Chondrocyte (in vitro differentiated cells): ENCODE measurements at places on chromosomes 2 and 18.

DNA sequence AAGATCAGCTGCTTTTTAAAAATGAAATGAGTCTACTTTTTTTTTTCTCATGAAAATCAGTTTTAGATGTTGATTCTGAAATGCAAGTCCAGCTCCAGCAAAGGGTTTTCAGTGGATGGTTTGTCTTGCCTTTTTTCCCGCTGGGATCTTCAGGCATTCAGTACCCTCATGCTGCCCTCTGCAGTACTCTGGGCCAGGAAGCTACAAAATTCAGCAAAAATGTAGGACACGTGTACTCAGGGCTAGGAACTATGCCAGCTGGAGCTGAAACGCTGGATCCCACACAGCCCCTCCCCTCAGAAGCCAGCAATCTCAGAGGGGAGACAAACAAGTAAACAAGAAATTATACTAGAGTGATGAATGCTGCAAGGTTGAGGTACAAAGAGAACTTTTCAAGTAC, 97.3 kb downstream of the MMADHC start:
- no peak for DNase-seq

DNA sequence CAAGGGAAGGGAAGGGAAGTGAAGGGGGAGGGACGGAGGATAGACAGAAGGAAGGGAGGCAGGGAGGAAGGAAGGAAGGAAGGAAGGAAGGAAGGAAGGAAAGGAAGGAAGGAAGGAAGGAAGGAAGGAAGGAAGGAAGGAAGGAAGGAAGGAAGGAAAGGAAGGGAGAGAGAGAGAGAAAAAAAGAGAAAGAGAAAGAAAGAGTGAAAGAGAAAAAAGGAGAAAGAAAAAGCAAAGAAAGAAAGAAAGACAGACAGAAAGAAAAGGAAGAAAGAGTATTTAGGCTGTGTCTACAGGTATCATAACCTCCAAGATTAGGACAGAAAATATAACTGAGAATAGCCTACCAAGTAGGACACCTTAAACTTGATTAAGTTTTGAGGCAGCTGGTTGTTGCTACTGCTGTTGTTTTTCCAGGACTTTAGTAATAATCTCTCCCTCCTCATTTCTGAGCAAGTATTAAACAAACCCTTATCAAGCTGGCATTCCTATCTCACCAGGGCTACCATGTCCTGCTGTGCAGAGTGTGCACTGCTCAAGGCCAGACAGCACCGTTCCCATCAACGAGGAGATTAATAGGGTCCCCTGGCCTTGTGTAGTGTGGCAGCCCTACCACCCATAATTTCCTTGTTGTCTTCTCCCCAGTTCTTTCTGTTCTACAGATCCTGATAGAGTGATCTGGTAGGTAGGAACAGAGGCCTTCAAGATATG, 90.5 kb upstream of the FHL2 start:
- no peak for DNase-seq

DNA sequence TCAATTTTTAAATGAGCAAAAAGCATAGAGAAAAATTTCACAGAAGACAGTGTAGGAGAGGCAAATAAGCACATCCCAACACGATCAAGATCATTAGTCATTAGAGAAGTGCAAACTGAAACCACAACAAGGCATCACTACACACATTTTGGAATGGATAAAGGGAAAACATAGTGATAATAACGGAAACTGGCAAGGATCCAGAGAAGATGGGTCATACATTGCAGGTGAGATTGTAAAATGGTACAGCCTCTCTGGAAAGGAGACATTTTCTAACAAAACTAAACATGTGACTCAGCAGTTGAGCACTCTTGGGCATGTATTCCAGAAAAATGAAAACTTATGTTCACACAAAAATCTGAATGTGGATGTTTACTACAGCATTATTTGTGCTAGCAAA, 98.3 kb upstream of the TMEM17 start:
- DNase-seq, result no peak

GRCh38 chr18:58345875-58346274, 283.0 kb downstream of the ALPK2 start:
- DNase-seq, result no peak

- no peak for DNase-seq
Measured at GRCh38 chr2:200455958-200456421, 53.9 kb downstream of the KCTD18 start.

DNA sequence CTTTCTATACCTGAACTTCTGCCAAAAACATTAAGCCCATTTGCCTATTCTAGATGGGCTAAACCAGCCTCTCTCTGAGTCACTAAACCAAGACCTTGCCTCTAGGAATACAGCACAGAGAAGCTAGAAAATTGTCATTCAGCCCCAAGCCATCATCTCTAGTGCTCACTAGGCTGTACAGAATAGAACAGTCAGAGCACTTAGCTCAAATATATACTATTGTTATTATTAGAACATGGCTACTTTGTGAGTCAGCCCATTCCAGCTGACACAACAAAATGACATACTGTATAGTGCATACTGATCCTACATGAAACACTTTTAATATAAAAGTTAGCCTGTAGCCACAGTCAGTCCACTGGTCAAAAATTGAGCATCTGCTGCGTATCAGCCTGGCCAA, 418.8 kb downstream of the NRXN1 start:
- no peak for DNase-seq

DNA sequence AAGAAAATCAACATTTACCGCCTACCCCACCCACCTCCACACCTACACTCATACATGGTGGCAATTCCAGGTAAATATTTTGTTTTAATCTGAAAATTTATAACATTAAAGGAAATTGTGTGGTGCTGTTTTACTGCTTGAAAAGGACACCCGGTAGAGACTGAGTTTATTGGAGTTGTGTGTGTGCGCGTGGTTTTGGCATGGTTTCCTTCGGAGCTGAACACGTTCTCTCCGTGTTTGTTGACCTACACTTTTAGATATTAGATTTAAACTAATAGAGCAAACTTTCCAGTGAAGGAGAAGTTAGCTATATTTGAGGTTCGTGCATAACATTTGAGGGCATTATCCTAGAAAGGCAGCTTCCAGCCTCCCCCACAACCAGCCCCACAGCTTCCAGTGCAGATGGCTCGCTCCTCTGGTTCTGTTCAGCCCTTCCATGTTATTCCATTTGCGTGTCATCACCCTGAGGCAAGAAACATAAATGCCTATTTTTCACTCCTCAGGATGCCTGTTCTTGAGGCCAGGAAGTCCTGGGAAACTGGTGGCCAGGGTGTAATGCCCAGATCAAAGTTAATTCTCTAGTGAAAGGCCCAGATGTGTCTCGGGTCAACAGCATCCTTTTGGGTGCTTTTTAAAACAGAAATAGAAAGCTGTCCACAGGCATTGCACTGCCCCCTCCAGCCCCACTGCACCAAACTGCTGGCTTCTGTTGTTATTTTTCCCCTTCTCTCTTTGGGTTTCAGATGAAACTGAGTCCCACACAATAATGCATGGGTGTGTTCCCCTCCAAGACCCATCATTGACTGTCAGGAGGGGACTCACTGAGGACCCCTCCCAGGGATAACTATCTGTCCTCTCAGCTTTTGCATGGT, 190.2 kb downstream of the SETBP1 start:
- DNase-seq, result no peak

- DNase-seq, result no peak
Measured at GRCh38 chr2:44935729-44936098, 5.8 kb upstream of the SIX3 start.

DNA sequence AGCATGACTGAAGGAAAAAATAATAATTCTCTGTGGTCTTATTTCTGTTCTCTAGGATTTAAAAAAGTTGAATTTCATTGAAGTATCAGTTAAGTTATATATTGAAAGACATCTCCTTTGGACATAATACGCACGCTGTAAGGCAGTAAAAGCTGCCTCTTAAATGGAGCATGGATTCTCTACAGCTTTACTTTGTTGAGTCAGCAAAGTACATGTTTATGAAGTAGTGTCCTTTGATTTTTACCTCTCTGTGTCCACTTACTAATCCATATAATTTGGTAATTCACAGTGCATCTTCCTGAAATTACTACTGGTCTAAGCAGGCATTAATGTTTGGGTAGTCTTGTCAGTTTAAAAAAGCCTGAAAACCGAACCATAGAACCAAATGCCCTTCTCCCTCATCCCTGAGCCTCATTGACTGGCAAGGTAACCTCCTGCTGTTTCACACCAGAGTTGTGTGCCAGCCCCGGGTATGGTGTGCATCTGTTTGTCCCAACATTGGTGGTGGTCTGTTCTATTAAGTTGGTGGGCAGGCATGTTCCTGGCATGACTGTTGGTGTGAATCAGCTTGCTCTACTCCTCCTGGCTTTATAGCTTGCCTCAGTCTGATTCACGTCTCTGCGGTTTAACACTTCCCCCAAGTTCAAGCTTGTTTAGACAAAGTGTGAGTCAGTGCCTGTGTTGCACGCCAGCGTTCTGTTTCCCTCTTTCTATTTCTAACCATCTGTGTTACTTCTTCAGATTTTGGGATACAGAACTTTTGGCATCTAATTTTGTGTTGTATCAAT, 71.0 kb upstream of the ITM2C start:
- DNase-seq, result no peak

GRCh38 chr2:97751752-97752151, 38.4 kb downstream of the ZAP70 start:
- no peak for DNase-seq

- DNase-seq, result no peak
Measured at GRCh38 chr2:95303191-95303919, 6.2 kb downstream of the KCNIP3 start.
